ENCODE measurements at places on chromosomes 7 and 10. TPM values are rescaled to one million over a fixed set of nuclear protein-coding genes. Genes with fewer than 3 reads are reported as not detected.
A peak's percentile ranks its signal among the peaks of the same experiment; 100 is the strongest.

KEL gene
- not detected for total RNA-seq

HSPA14 gene
- total RNA-seq = 12.1 TPM

SKAP2 gene
- 45.9 TPM for total RNA-seq

SPDYE8 gene
- not detected for total RNA-seq

DNA sequence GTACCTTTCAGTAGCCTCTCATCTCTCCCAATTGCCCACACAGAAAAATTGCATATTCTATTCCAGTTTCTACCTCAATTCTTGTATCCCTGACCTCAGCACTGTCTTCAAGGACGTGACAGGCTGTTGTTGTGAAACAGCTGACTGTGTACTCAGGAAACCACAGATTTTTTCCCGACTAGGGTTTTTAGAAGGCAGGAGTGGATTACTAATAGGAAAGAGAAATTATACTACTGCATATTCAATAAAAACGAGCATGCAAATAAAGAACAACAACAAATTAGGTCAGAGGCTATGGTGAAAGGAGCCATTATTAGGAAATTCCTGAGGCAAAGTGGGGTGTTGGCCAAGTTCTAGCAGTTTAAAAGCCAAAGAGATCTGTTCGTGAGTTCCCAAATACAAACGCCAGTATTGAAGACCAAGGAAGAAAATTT is 93.4 kb downstream of the DOCK4 start:
- DNase-seq = no peak

- DNase-seq = no peak
These were observed 62.6 kb upstream of the GHITM start for GRCh38 chr10:84076540-84077195.

DNA sequence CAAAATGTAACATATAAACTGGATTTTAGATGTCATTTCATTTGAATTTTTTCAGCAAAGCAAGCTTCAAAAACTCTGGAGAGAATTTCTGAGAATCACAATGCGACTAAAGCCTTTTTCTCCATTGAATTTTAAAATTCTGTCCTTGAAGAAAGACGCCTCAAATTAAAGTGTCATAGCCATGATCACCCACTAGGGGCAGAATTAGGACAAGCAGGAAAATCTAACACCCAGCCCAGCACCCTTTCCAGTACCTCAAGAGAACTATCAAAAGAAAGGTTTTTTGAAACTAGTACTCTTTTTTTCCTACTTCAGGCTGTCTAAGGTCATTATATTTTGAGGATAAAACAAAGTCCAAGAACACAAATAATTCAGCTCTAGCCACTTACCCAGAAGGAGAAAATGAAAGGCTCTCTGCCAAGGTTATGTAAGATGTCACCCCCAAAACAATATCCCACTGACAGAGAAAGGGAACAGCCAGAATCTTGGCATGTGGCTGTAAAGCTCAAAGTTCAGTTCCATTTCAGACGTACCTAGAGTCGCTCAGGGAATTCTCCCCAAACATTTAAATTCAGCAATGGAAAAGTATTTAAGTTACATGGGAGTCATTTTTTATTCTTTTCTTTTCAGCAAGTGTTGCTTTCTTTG is 299.4 kb downstream of the SNX13 start:
- no peak for DNase-seq

DNA sequence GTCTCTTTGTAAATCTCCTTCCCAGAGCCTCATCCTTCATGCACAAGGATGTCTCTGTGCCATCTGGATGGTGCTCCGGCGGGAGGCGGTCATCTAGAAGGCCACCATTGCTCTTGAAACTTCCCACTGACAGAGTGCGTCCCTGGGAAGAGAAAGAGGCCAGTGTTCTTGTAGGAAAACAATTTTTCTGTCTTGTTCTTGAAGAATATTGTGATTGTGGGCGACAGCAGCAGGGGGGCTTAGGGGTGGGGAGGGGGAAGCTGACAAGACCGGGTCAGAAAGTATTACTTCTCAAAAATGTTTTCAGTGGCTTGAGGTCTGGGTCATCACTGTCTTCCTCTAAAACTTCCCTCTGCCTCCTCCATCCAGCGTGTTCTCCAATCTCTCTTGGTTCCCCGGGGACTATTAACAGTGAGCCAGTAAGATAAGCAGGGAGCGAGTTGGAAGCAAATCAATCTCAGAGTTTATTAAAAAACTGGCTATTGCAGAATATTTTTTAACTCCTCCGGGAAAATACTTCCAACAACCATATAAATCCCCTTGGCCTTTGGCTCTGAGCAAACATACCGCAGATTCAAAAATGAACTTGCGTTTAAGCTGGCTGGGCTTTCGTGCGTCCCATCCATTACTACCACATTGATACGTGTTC is 597.8 kb upstream of the MGMT start:
- DNase-seq = no peak

- DNase-seq = peak; percentile 73
These were observed 132.5 kb upstream of the UNC5B start for GRCh38 chr10:71079761-71080380.

GRCh38 chr10:104642658-104643302 is 1.7 kb downstream of the SORCS3 start:
- DNase-seq = no peak

DNA sequence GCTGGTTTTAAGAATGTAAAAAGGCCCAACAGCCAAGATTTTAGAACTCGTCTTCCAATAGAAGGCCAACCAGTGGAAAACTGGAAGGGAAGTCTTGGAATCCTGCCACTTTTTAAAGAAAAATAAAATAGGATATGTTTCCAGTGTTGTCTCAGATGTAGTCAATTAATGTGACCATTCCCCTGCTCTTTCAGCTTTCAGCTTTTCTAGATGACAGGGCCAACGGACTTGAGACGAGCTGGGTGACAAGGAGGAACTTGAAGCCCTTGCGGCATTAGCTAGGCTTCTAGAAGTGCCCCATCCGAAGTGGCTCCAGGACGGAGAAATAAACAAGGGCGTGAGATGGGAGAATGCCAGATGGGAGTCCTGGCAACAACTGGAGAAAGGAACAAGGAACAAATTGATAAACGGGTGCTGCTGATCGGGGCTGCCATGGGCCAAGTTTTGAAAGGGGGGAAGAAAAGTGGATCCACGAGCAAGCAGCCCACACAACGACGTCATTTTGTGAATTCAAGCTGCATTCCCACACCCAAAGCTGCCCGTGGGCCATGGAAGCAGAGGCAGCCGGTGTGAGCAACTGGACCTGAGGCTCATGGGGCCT is 42.3 kb downstream of the CTBP2 start:
- no peak for DNase-seq

DNA sequence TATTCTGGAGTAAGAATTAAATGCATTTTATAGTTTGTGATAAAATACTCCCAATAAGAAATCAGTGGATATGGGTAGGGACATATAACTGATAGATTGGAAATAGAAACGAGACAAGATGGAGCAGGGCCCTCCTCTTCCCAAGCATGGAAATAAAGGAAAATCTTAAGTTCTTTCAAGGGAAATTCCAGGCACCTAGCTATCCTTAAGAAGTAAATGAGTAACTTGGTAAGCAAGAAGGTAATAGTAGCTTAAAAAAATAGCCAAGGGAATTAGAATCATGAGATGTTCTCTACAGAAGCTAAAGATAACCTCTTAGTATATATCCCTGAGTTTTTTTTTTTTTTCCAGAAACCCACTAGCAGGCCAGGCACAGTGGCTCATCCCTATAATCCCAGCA is 105.5 kb upstream of the FAM3C start:
- no peak for DNase-seq

DNA sequence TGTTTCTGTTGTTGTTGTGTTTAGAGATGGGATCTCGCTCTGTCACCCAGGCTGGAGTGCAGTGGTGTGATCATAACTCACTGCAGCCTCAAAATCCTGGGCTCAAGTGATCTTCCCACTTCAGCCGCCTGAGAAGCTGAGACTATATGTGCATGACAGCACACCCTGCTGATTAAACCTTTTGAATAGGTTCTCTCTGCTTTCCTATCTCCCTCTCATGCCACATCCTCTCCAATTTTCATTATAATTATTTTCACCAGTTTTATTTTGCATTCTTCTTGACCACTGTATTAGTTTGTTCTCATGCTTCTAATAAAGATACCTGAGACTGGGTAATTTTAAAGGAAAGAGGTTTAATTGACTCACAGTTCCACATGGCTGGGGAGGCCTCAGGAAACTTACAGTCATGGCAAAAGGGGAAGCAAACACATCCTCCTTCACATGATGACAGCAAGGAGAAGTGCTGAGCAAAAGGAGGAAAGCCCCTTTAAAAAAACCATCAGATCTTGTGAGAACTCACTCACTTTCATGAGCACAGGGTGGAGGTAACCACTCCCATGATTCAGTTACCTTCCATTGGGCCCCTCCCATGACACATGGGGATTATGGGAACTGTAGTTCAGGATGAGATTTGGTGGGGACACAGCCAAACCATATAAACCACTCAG is 12.9 kb downstream of the AGK start:
- DNase-seq = no peak

Measured in mesenteric fat pad (tissue), 1 donor.